ELR (cell line): ENCODE measurements at places on chromosomes 11 and 22.
A peak's percentile ranks its signal among the peaks of the same experiment; 100 is the strongest.

DNA sequence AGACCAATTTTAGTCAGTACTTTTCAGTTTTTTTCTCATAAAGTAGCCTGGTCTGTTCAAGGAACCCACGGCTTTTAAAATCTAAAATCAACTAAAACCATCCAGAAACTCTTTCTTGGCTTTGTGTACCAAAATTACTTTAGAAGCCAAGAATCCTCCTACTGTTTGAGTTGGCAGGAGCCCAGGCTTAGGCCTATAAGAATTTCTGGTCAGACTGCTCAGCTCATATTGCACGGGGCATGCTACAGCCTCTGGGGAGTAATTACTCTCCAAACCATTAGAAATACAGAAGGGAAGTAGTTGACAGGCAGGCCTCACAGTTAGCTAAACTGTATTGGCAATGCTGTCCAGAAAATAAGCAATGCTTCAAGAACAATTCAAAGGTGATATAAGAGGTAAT is 1862.9 kb upstream of the RAG2 start:
- DNase-seq: no peak

DNA sequence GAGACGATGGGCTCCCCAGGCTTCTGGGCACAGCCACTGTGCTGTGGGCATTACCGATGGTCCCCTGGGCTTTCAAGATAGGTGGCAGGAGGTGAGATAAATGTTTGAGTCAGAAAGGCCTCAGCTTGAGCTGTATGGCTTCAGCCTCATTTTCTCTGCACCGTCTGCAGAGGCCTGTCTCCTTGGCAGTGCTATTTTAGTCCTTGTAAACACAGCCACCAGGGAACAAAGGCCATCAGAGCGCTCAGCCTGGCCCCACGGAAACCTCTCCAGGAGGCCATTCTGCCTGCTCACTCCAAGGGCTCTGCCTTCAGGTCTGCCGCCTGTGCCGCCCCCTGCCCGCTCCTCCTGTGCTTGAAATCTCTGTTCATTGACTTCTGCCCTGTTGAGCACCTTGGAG is 1424.9 kb downstream of the TBC1D22A start:
- DNase-seq: no peak

- peak; percentile 8 for DNase-seq
Observed at GRCh38 chr11:2697866-2698265, 1.9 kb downstream of the KCNQ1OT1 start.

- DNase-seq: no peak
Observed at GRCh38 chr11:59666969-59667368, 1.9 kb downstream of the PATL1 start.

DNA sequence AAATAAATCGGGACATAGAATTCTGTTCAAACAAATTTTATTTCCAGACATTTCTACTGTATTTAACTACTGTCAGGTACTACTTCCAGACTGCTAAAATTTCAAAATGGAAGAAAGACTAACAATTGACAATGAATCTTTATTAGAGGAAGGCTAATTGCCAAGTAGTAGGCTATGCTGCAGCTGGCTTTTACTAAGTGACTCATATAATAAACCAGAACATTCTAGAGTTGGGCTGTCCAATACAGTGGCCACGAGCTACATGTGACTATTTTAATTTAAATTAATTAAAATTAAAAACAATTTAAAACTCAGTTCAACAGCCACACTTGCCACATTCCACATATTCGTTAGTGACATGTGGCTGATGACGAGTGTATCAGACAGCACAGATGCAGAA is 27.6 kb downstream of the CHKA start:
- no peak for DNase-seq

DNA sequence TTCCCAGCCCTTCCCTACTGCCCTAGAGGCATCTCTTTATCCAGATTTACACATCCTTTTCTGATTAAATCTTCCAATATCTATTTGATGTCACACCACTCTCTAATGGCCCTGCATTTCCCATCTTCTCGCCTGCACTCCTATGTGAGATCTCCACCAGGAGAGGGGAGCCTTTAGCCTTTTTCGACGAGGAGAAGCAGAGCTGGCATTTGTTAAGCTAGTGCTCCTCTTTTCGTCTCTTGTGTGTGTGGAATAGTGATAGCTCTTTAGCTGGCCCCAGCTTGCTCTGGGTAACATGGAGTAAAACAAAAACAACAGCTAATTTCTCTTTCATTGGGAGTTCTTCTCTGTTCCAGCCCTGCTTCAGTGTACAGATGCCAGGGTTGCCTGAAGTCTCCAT is 536.5 kb downstream of the NTM start:
- peak; percentile 15 for DNase-seq

DNA sequence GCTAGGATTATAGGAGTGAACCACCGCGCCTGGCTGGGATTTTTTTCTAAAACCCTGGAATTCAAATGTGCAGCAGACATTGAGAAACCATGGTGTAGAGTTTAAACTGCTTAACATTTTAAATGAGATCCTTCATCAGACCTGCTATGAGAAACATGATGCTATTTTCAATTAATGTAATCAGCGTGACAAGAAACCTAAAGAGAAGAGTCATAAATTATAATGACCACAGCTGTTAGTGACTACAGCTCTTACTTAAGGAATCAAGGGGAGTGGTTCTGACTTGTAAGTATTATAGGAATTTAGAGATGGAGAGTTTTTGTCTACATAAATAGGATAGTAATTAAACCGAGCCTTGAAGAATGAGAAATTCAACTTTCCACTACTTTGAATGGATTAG is 170.6 kb downstream of the BARX2 start:
- no peak for DNase-seq

DNA sequence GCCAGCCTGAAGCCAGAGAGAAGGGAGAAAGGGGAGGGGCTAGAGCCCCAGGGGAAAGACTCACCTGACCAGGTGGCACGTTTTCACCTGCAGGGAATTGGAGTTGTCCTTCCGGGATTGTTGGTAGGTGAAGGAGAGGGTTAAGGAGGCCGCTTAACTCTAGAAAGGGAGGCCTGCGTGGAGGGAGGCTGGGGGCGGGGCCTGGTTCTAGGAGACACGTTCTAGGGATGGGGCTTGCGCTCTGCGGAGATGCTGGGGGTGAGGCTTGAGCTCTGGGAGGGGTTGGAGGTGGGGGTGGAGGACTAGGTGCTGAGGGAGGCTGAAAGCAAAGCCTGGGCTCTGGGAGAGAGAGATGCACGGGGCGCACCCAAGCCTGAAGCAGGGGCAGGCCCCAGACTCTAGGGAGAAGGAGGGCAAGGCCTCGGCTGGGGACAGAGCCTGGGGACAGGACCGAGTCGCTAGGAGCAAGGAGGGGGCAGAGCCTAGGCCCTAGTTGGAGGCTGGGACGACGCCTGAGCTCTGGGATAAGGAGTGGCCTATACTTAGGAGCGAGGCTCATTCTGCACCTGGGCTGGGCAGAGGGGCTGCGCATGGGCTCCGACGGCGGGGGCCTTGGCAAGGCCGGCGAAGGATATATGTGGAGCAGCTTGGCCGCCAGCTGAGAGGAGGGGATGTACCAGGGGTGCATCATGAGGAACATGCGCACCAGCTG is 2.4 kb downstream of the RASGRP2 start:
- DNase-seq: no peak

- no peak for DNase-seq
Observed at GRCh38 chr11:6253197-6253596, 6.4 kb upstream of the CCKBR start.

DNA sequence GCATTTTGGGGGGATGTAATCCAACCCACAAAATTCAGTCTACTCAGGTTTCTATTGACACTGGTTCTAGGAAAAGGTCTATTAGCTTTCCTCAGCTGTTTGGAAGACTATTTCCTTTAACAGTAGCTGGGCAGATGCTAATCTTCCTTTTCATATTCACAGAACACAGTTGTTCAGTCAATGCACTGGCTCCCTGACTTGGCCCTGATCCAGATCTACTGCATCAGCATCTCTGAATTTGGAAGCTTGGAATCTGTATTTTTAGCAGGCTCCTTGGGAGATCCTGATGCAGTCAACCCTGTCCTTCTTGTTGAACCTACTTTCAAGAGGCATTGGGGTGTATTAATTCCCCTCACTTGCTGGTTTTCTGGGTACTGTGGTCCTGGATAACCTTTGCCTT is 6.3 kb downstream of the HTATIP2 start:
- DNase-seq: no peak

DNA sequence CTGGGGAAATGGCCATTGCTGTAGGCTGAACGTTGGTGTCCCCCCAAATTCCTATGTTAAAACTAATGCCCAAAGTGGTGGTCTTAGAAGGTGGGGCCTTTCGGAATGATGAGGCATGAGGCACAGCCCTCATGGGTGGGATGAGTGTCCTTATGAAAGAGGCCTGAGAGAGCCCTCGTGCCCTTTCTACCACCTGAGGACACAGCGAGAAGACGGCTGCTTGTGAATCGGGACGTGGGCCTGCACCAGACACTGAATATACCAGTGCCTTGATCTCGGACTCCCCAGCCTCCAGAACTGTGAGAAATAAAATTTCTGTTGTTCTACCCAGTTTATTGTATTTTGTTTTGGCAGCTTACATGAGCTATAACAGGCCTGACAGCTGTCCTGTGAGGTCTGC is 162.9 kb upstream of the B3GAT1 start:
- DNase-seq: no peak

GRCh38 chr11:119594639-119595249 is 134.3 kb downstream of the NECTIN1 start:
- peak; percentile 77 for DNase-seq
